ENCODE measurements at places on chromosomes 16 and 17. TPM values are rescaled to one million over a fixed set of nuclear protein-coding genes. Genes with fewer than 3 reads are reported as not detected.

- DNase-seq = no peak
Observed at GRCh38 chr16:12025472-12025871, 48.9 kb downstream of the SNX29 start.

GRCh38 chr17:51759260-51759659, 399.3 kb downstream of the CA10 start:
- no peak for DNase-seq

DNA sequence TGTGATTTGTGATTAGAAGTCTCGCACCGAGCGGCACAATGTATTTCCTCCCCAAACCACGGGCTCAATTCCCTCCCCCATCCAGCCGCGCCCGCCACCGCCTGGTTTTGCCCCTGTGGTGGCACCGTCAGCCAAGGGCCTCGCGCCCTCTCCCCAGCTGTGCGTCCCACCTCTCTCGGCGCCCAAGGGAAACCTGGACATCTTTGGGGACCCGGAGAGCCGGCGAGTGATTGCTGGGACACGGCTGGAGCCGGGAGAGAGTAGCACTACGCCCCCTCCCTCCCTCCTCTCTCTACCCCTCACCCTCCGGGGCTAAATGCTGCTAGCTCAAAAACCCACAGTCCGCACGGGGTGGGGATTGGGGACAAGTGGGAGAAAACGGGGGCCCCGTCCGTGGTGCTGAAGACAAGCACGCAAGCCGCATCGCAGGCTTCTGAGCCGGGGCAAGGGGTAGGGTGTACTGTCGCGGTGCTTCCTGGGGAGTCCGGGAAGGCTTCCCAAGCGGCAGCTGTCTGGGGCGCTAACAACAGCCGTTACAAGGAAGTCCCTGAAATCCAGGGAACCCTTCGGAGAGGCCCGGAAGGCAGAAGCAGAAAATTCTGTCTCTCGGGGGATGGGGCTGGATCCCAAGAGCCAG, 1.4 kb downstream of the CBLN1 start:
- DNase-seq = no peak

DNA sequence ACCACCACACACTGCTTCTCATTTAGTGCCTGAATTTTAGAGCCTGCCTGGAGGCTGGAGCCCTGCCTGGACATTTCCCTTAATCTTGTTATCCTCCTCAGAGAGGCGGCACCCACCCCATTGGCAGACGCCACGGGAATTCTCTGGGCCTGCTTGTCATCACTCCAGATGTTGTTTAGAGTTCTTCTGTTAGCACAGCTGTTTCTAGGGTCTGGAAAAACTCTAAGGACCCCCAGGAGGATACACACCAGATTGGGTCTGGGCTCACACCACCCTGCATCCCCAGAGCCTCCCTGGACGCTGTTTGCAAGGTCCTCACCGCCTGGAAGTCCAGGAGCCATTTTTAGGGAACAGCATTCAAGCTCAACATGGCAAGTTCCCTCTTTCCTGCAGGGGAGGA, 565 bp upstream of the XAF1 start:
- DNase-seq = no peak

GRCh38 chr17:82615084-82616020, 32.9 kb downstream of the WDR45B start:
- no peak for DNase-seq

GRCh38 chr16:35750157-35750689, 2290.8 kb downstream of the TP53TG3F start:
- DNase-seq = no peak

- no peak for DNase-seq
Observed at GRCh38 chr16:52466994-52467393, 79.9 kb downstream of the TOX3 start.

GRCh38 chr16:268141-269053, 7.3 kb downstream of the RGS11 start:
- no peak for DNase-seq

Gene ASPA
- total RNA-seq = not detected

Measured in activated T-cell treated with anti-CD3 and anti-CD28 coated beads, Interleukin-2, amount 50 U/mL, for 72 hours (primary cell).